H9 (cell line): ENCODE measurements at places on chromosomes 6 and 20.

DNA sequence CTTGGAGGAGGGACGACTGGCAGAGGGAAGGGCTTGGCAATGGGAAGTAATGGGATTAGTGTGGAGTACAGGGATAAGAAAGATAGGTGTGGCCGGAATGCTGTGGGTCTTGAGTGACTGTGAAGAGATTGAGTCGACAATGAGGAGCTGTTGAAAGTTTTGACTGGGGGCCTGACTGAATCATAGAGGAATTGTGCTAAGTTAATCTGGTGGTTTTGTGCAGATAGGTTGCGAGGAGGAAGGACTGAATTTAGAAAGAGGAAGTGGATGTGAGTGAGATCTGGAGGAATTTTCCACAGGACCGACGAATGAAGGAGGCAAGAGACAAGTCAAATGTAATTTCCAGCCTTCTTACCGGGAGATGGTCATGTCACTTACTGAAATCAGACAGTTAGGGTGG, 143.9 kb upstream of the RALGAPA2 start:
- no peak for DNase-seq

GRCh38 chr6:70547313-70547712, 19.4 kb upstream of the SDHAF4 start:
- no peak for DNase-seq

- no peak for DNase-seq
Measured at GRCh38 chr20:15700147-15700765, 873.0 kb downstream of the KIF16B start.

DNA sequence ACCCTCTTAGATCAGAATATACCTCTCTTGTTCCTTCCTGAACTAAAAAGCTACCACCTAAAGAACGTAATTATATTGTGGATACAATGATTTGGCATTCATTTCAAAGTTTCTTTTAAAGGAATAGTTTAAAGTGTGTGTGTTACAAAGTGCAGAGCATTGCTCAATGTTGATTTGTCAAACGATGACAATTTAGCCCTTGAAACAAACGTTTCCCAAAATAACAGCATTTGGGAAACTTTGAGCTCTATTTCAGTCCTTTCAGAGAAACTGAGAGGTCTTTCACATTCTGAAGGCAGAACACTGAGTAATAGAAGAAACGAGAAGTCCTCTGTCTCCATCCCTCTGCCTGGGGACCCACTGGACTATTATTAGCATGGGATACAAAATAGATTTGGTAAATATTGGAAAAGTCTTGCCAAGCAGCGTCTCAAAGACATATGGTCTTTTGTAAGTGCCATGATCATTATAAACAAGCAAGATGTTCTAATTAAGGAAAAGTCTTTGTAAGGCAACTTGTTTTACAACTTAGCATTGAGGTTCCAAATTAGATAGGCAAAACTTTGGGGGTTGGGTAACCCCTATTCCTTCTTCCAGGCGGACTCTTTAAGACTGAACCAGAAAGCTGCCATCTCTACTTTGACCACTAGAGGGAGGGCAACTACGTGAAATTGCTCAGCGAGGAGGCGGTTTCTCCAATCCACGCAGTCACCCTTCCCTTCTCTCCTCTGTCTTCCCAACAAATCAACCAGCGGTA, 208.8 kb downstream of the RNF144B start:
- DNase-seq: peak; percentile 64

GRCh38 chr6:17088091-17088611, 13.7 kb upstream of the STMND1 start:
- DNase-seq: no peak

GRCh38 chr6:27814665-27815424, 97.4 kb downstream of the OR2B2 start:
- DNase-seq: peak; percentile 87

DNA sequence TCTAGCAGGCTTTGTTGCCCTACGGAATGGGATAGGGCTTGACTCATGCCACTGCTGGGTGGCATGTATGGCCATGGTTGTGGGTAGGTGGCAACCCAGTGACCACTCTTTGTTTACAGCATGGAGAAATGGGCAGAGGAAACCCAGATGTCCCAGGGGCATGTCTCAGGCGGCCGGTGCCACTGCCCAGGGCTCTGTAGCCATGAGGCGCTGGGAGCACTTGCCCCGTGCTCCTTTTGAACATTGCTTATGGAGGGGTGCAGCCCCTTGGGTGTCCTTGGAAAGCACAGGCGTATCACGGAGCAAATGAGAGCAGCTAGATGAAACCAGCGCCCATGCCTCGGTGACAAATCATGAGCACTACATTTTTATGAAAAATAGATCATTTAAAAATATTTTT, 212.5 kb upstream of the ECI2 start:
- no peak for DNase-seq

DNA sequence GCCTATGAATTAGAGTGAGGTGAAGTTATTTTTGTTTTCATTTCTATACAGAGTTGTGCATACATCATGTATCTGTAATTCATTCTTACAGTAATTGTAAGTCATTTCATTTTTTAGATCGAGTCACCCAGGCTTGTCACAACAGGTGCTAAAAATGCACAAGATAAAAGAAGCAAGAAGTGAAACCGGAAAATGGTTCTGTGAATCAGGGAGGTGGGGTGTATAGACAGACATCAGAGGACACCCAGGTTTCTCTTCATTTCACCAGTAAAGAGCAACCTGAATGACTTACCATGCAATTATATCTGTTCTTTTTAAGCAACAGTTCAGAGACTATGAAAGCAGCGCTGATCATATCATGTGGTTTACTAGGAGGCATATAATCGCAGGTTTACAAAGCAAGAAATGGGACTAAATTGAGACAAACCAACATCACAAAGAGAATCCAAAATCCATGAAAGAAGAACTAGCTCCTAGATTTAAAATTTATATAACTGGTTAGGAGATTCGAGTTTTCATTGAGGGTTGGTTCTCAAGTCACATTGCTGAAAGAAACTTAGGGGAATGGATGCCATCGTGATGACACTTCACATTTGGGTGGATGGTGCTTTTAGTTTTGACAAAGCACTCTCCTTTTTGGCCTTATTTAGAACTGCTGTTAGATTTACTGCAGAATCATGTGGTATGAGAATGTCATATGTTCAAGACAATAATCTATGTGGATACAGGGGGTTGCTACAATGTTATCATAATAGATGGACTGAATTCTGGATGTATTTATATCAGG, 27.9 kb upstream of the TBC1D7 start:
- no peak for DNase-seq

- DNase-seq: peak; percentile 79
Measured at GRCh38 chr20:35947489-35947888, 6.8 kb downstream of the SCAND1 start.

DNA sequence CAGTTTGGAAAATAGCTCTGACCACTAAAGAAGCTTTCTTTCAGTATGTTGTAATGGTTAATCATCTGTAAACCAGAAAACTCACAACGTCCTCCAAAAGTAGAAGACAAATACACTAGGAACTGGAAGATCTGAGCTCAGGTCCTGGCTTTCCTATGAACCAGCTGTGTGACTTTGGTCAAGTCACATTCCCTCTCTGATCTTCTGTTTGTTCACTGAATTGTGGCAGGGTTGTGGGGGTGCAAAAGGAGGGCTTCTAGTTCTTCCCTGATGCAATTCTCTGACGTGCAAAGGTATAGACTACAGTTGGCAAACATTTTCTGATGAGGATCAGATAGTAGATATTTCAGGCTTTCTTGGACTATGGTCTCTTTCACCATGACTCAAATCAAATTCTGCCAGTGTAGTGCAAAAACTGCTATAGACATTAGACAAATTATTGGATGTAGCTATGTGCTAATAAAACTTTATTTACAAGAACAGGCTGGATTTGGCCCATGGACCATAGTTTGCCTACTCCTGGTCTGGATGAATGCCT, 44.9 kb downstream of the ATXN1 start:
- no peak for DNase-seq

- peak; percentile 85 for DNase-seq
Measured at GRCh38 chr20:3777716-3778629, 3.3 kb downstream of the SPEF1 start.
